ENCODE measurements at places on chromosomes 16 and 17. TPM values are rescaled to one million over a fixed set of nuclear protein-coding genes. Genes with fewer than 3 reads are reported as not detected.

The LHX1 gene
- total RNA-seq = 0.07 TPM

The CIITA gene
- 67.8 TPM for total RNA-seq

The SDR42E1 gene
- 8.5 TPM for total RNA-seq

The OR1A2 gene
- total RNA-seq = not detected

The SCGB1C2 gene
- not detected for total RNA-seq

The SLC52A1 gene
- 0.29 TPM for total RNA-seq

The RND2 gene
- total RNA-seq = not detected

The PLXDC1 gene
- total RNA-seq = 1.9 TPM

The C17orf107 gene
- total RNA-seq = 1.3 TPM

The SEPTIN1 gene
- 355 TPM for total RNA-seq

The CES1 gene
- total RNA-seq = not detected

The SLC4A1 gene
- not detected for total RNA-seq

The KRT24 gene
- total RNA-seq = not detected

The LITAFD gene
- total RNA-seq = not detected

The AMZ2 gene
- total RNA-seq = 70.7 TPM

The FAM234A gene
- total RNA-seq = 23.2 TPM
